SK-N-SH treated with all-trans-retinoic acid at 6 μM for 48 hours (cell line): ENCODE measurements at places on chromosomes 2 and 18.

DNA sequence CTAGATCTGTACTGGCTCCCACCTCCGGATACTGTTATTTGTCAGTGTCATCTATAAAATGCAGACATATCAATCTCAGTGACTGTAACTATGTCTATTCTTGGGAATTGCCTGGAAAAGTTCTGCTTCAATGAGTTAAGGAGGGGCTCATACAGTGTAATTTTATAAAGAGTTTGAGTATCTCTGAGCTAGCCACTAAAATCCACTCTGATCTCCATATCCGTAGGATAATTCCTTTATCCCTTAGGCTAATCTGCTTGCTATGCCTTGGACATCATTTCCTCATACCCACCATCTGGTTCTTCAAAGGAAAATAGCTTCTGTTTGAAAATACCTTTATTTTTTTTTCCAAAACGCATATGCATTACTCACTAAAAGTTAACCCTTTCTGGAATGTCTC, 863.2 kb downstream of the SUCLG1 start:
- no peak for ATAC-seq

- no peak for ATAC-seq
Measured at GRCh38 chr2:10216677-10217488, 85.8 kb upstream of the HPCAL1 start.

GRCh38 chr2:133937669-133938068, 316.2 kb upstream of the MGAT5 start:
- ATAC-seq: no peak

DNA sequence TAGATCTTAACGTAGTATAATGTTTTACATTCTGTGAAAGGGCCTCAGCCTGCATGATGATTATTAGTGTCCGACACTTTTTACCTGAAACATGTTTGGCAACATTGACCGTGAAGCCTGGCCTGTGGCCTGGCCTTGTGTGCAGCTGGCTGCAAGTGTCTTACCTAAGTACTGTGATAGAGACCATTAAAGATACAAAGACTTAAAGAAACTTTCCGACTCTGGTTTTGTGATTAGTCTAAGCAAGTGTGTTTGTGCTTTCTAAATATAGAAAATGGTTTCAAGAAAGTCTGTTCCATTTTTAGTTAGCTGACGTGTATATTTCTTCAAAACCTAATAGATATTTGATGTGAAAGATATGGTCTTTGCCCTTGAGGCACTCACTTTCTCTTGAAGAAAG, 601.8 kb downstream of the LRP1B start:
- no peak for ATAC-seq

DNA sequence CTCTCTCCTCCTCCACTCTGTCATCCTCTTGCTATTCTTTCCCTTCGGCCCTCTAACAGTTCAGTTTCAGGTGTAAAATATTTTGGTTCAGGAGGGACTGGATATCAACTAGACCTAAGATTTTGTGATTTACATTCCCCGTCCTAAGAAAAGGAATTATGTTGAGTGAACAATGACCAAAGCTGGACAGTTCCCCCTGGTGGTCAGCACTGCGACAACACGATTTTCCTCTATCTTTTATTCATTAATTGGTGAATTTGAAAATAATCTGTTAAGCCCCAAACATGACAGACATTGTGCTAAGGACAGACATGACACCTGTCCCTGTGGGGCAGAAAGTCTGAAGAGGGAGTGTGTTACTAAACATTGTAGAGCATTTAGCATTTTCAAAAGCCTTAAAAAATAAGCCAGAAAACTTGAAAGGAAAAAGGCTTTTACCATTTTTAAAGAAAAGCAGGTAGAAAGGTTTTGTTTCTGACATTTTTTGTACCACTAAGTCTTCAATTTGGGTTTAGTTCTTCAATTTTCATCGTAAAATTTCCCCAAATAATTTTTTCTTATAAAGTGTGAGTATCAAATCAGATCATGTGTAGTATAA, 28.4 kb upstream of the GTF2A1L start:
- ATAC-seq: peak; percentile 81

GRCh38 chr2:9311488-9311887, 104.9 kb downstream of the ASAP2 start:
- peak; percentile 89 for ATAC-seq
